ENCODE measurements at places on chromosomes 11 and 22.

DNA sequence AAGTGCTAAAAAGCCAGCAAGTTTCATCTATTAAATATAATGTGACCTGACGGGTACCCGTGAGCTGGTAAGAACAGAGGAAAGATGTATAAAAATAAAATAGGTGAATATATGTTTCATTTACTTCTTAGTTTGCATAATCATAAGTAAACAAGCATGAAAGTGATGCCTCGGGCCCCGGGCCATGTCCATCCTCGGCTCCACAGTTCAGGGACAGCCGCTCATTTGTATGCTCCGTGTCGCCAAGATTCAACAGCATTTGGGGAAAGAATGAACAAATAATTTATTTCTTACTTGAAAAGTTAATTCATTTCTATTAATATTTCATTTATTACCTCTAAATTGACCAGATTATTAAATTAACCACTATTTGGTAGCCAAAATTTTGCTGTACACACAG is 251.8 kb downstream of the NTM start:
- DNase-seq: no peak

- no peak for DNase-seq
These were observed 20.5 kb upstream of the GSTP1 start for GRCh38 chr11:67562963-67563704.

DNA sequence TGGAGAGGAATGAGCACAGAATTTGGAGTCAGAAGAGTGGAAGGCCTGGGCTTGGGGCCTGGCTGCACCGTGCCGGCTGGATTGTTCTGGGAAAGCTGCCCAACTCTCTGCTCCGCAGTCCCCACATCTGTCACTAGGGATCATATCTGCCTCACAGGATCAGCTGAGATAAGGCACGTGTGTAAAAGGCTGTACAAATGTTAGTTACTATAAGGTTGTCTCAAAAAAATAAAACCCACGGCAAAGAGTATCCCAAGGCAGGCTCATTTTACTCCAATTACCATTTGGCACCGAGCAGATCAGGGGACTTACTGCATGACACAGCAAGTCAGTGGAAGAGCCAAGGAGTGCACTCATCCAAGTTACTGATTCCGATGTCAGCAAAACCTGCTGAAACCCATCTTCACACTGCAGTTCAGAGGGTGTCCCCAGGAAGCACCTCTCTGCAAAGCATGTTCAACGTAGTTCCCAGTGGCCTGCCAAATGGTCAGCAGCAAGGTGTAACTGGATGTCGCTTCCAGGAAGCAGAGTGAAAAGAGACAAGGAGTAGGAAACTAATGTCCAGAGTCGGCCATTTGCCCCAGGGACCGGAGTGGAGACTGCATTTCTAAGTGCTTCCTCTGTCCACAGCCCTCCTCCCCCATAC is 18.1 kb upstream of the MRTFA start:
- DNase-seq: no peak

DNA sequence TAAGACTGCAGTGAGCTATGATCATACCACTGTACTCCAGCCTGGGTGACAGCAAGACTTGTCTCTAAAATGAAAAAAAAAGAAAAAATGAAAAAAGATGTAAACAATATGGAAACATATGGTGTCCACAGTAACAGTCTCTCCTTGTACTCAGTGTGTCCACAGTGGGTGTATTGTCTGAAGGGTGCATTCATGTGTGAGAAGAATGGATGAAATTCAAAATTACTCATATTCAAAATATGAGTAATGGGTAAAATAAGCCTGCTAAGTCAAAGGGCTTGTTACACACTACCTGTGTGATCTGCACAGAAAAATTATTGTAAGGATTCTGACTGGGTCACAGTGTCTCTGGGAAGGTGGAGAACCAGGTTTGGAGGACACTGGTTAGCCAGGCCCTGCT is 26.9 kb downstream of the PPFIA1 start:
- DNase-seq: no peak

DNA sequence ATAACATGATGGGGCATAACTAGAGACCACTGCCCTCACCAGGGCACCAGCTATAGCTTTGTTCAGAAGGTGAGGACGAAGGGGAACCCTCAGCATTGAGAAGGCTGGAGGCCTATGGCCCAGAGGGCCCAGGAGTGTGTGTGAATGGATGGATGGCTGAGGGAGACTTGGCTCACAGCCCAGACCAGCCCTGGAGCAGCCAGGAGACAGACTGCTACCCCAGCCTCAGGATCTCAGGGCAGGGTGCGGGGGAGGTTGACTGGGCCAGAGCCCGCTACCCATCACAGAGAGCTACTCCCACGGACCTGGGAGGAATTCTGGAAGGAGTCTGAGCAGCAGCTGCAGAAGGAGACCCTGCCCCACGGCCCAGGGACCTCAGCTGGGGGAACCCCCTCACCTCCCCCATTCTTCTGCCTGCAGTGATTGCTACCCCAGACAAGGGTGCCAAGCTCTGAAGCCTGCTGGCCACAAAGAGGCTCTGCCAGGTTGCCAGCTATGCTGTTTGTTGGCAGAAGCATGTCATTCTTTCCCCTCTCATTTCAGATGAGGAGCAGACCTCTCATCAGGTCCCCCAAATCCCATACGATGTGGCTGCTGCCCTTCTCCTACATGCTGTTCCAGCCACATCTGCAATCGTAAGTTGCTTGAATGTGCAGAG is 5.4 kb upstream of the CSDC2 start:
- DNase-seq: no peak

GRCh38 chr11:1701091-1701807 is 4.3 kb downstream of the KRTAP5-6 start:
- no peak for DNase-seq

GRCh38 chr11:12564012-12564411 is 110.2 kb upstream of the TEAD1 start:
- no peak for DNase-seq

DNA sequence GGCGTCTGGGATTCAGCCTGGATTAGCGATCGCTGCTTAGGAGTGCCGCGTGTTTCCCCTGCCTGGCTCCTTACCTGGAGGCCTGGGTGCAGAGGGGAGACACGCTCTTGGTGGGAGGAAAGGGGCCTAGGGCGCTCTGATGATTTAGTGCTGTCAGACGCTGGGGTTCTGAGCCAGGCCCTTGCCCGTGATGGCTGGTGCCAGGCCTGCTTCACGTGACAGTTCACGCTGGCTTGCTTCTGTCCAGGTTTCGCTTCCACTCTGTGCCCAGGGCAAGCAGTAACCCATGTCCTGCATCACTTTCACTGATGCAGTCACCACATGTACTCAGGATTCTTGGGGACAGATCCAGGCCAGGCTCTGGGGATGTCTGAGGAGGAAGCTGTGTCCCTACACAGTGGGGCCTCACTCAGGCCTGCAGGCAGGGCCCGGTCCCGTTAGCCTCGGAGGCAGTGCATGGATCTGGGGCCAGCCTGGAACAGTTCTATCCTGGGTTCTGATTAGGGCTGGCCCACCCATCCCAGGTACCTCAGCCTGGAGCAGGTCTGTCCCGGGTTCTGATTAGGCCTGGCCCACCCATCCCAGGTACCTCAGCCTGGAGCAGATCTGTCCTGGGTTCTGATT is 1220.9 kb downstream of the BRD1 start:
- DNase-seq: no peak

DNA sequence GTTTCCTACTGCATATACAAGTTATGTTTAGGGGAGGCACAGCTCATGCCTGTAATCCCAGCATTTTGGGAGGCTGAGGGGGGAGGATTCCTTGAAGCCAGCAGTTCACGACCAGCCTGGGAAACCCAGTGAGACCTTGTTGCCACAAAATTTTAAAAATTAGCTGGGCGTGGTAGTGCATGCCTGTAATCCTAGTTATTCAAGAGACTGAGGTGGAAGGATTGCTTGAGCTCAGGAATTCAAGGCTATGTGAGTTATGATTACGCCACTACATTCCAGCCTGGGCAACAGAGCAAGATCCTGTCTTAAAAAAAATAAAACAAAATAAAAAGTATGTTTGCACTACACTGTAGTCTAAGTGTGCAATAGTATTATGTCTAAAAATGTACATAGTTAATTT is 108.8 kb upstream of the TEAD1 start:
- no peak for DNase-seq

DNA sequence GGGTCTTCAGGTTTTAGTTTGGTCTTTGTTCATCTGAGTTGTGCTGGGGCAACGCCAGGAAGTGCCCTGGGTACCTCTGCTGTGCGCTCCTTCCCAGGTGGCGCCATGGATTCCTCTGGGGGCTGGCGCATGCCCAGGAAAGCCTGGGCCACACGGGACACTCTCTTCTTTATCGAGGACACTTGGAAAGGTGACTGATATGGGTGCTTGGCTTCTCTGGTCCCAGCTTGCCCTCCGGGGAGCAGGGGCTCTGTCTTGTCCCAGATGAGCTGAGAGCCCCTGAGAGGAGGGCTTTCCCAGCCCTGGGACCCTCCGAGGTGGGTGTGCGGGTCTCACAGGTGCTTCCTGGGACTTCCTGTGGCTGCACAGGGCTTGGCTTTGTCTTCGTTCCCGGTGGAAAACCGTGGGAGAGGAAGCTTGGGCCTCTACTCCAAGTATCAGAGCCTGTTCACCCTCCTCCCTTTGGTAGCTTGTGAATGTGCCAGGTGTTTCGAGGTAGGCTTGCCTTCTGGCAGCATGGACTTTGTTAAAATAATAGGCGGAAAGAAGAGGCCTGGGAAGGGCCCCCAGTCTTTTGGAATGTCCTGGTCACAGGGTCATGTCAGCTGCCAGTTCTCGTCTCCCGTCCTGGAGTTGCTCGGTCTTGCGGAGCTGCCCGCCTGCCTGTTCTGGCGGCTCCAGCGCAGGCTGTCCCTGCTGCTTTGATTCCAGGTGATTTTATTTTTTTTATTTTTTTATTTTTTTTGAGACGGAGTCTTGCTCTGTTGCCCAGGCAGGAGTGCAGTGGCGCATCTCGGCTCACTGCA is 10.1 kb upstream of the NEAT1 start:
- no peak for DNase-seq
